CD4-positive, alpha-beta T cell treated with Interferon alpha-2 for 1 hour (primary cell): ENCODE measurements at places on chromosomes 1 and 21.

- no peak for DNase-seq
These were observed 26.2 kb upstream of the LBR start for GRCh38 chr1:225453797-225454648.

DNA sequence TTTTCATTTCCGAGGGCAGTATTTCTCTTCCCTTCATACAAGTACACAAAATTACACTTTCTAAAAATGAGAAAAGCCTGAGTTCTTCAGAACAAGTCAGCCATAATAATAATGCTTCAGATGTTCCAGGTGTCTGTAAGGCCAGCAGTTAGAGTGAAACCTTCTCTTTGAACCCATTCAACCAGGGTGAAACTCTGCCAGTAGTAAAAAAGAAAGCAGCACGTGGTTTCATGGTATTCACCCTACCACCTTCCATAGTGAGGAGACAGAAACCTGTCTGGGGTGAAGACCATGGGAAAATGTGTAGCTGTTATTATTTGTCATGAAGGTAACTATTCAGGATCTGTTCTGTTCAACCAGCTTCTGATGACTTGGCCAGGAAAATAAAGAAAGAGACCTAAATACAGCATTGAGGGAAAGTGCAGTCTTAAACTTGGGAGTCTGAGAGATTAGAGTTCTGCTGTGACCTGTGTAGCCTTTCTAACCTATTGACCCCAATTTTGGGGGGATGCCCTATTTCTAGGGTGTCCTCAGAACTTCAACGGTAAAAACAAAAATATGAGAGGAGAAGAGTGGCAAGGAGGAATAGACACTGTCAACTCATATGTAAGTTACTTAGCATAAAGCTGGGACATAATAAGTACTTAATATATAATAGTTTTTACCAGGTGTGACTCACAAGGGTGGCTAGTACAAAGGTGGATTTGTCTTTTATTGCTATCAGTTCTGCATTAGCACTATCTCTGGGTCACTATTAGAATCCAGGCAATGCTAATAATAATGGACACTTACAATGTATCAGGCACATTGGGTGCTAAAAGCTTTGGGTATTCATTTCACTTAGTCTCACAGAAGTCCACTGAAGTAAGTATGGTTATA is 70.0 kb upstream of the TNFSF4 start:
- DNase-seq, result no peak

- DNase-seq, result no peak
These were observed 7.5 kb upstream of the SLC44A5 start for GRCh38 chr1:75618382-75618781.

GRCh38 chr21:38725196-38726157 is 80.3 kb upstream of the ETS2 start:
- no peak for DNase-seq
